ENCODE measurements at places on chromosomes 13 and 19.

- no peak for DNase-seq
These were observed 56.6 kb upstream of the ANKRD10 start for GRCh38 chr13:110971486-110971885.

DNA sequence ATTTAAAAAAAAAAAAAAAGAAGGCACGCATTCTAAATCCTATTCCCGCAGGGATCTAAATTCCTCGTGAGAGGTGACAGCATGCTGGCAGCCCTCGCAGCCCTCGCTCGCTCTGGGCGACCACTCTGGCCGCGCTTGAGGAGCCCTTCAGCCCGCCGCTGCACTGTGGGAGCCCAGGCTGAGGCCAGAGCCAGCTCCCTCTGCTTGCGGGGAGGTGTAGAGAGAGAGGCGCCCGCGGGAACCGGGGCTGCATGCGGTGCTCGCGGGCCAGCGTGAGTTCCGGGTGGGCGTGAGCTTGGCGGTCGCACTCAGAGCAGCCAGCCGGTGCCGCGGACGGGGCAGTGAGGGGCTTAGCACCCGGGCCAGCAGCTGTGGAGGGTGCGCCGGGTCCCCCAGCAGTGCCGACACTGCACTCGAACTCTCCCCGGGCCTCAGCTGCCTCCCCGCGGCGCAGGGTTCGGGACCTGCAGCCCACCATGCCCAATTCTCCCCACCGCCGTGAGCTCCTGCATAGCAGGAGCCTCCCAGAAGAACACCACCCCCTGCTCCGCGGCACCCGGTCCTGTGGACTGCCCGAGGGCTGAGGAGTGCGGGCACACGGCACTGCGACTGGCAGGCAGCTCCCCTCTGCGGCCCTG is 553.9 kb downstream of the LMO7 start:
- no peak for DNase-seq

DNA sequence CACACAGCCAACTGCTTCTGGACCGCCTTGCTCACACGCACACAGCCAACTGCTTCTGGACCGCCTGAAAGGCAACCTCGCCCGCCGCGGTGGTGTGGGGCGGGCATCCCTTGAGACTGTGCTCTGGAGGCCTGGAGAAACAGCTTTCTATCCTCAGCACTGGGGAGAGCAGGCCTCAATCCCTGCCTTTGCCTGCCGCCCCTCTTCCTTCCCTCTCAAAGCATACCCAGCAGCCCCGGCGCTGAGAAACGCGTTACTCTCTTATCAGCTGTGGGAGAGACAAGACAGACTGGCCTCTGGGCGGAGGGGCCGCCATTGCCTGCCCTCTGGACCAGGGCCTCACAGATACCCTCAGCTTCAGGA is 2.9 kb downstream of the LIPE start:
- DNase-seq = no peak

- DNase-seq = no peak
These were observed 34.9 kb downstream of the ADGRE3 start for GRCh38 chr19:14639536-14640277.

GRCh38 chr19:39679056-39679790 is 23.5 kb downstream of the LGALS16 start:
- DNase-seq = no peak

GRCh38 chr13:113499936-113500335 is 9.4 kb upstream of the DCUN1D2 start:
- no peak for DNase-seq

GRCh38 chr19:29664753-29665214 is 477 bp upstream of the PLEKHF1 start:
- DNase-seq = no peak

DNA sequence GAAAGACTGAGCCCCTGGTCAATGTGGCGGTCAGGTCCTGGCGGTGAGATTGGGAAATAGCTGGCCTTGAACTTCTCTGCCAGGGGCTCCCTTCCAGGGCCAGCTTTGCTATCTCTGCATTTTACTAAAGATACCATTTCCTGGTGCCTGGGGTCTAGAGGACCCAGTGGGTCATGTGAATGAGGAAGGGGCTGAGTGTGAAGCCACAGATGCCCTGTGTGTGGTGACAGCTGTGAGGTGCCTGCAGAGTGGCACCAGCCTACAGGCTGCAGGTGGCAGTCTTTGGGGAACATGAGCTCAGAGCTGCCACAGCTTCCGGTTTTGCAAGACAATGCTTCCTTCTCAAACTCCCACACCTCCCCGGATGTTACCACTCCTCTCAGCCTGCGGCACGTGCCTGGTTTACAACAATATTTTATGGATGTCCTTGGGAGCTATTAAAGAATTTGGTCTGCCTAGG is 5.2 kb upstream of the MLNR start:
- no peak for DNase-seq

- DNase-seq = no peak
These were observed 123.8 kb upstream of the PCDH9 start for GRCh38 chr13:67353941-67354340.

GRCh38 chr13:47932950-47933923 is 67.8 kb downstream of the SUCLA2 start:
- DNase-seq = peak; percentile 53

- DNase-seq = no peak
These were observed 1.3 kb upstream of the SHANK1 start for GRCh38 chr19:50720921-50721381.
